ENCODE measurements at places on chromosomes 2 and 18.
A peak's percentile ranks its signal among the peaks of the same experiment; 100 is the strongest.

DNA sequence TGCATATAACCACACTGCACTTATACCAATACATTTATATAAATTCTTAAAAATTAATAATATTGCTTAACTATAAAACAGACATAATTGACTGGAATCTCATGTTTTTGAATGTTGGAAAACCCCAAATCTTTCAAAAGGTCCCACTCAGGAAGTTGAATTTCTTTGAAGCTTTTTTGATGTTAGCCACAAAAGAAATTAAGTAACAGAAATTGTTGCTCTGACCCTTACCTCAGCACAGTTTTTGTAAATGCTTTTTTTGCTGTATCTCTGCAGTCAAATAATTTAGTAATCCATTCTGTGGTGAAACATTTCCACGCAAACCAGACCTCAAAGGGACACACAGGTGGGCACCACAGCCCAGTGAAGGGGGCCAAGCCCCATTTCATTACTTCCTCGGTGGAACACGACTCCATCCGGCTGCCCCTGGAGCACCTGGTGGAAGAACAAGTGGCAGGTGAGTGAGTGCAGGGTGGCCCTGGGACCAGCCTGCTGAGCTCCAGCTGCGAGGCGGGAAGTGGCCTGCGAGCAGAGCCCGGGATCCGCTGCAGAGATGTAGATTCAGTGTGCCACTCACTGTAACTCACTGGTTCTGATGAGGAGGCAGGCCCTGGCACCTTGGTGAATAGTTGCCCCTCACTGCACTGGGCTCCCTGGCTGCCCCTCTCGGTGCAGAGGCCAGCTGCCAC is 8.4 kb downstream of the SCLY start:
- no peak for DNase-seq

DNA sequence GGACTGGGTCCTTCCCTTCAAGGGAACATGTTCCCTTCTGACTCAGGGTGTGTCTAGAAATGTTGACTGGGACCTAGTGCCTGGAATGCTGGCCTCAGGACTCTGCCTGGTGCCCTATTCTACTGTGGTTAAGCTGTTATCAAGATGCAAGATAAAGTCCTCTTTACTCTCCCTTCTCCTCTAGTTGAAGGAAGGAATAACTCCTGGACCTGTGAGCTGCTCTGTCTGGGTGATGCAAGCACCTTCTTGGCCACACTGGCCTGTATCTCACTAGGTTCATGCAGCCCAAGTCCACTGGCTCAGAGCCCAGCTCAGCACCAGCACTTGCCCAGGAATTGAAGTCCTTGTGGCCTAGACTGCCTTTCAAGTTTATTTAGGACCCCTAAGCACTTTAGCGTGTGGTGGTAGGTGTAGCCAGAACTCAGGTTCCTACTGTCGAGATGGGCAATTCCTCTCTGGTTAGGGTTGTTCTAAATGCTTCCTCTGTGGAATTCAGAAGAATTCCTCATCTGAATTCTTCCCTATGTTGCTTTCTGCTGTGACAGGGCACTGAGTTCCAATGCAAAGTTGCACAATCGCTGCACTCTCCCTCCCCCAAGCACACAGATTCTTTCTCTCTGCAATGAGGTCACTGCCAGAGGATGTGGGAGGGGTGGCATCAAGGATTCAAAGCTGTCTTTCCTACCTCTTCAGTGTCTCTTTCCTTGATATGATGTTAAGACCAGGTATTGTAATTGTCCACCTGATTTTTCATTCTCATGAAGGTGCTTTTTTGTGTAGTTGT is 54.7 kb downstream of the VWC2L start:
- no peak for DNase-seq

DNA sequence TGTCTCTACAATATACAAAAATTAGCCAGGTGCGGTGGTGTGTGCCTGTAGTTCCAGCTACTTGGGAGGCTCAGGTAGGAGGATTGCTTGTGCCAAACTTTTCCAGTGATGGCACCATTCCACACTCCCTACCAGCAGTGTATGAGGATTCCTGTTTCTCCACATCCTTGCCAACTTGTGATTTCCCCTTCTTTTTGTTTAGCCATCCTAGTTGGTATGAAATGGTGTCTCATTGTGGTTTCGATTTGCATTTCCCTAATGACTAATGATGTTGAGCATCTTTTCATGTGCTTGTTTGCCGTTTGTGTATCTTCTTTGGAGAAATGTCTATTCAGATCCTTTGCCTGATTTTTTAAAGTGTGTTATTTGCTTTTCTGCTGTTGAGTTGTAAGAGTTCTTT is 41.0 kb downstream of the EPB41L5 start:
- no peak for DNase-seq

- no peak for DNase-seq
Observed at GRCh38 chr2:118568700-118569099, 278.7 kb downstream of the EN1 start.

DNA sequence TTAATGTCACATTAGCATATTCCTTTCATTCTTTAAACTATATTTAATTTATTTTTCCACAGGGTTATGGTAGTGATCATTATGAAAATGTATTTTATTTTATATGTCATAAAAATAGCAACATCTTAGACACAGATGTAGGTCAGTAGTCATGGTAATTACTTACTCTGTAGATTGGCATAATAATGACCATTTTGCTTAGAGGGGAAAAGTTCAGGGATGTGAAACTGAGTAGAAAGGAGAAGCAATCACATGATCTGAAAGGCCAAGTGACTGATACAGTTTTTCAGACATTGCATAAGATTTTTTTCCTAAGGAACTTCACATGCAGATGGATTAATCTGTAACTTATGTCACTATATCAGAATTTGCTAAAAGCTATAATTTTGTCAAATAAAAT is 286.9 kb downstream of the CTNNA2 start:
- DNase-seq = no peak

GRCh38 chr18:63261029-63261428 is 58.5 kb downstream of the BCL2 start:
- DNase-seq = no peak

- no peak for DNase-seq
Observed at GRCh38 chr18:9715978-9716774, 8.1 kb downstream of the RAB31 start.

GRCh38 chr2:67841711-67842110 is 221.1 kb downstream of the C1D start:
- DNase-seq = no peak

- DNase-seq = no peak
Observed at GRCh38 chr2:96024336-96025193, 10.2 kb downstream of the GPAT2 start.

- no peak for DNase-seq
Observed at GRCh38 chr2:201798252-201798913, 8.0 kb upstream of the CDK15 start.

DNA sequence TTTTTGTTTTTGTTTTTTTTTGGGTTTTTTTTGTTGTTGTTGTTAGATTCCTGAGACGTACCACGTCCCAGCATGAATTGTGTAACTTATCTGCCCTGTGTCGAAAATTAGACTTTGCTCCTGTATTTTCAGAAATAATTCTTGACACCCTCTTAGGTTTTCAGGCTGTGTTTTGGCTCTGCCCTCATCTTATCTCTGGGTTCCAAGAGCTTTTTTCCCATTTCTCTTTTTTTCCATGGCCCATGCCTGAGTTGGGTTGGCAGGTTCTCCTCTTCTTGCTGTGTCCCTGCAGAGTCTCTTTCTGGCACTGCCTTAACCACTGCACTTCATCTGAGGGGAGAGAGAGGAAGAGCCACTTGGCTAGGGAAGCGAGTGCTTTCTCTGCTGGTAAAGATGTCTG is 42.4 kb downstream of the CTIF start:
- no peak for DNase-seq

- DNase-seq = no peak
Observed at GRCh38 chr2:172931256-172931894, 144.3 kb upstream of the MAP3K20 start.

- no peak for DNase-seq
Observed at GRCh38 chr18:43031169-43031568, 84.3 kb downstream of the RIT2 start.

- no peak for DNase-seq
Observed at GRCh38 chr18:50696436-50696835, 123.4 kb downstream of the MRO start.

- no peak for DNase-seq
Observed at GRCh38 chr18:4751523-4751922, 296.4 kb upstream of the DLGAP1 start.

GRCh38 chr18:23498877-23499276 is 4.4 kb upstream of the RMC1 start:
- DNase-seq = peak; percentile 42

- no peak for DNase-seq
Observed at GRCh38 chr18:34627137-34627920, 82.8 kb upstream of the DTNA start.

DNA sequence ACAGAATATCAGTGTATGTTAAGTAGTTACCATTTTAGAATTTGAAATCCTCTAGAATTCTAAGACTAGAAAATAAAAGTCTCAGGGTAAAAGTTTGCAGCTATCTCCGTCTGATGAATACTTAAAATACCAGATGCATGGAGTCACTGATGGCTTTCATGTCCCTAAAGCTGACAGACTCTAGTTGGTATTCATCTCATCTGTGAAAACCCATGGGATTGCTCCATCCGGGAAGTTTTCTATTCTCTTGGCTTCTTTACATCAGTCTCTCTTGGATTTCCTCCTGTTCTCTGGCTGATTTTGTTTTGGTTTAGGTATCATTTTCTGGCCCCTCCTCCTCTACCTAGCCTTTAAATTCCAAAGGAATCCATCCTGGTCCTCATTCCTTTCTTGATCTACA is 465.6 kb upstream of the POU3F3 start:
- no peak for DNase-seq

DNA sequence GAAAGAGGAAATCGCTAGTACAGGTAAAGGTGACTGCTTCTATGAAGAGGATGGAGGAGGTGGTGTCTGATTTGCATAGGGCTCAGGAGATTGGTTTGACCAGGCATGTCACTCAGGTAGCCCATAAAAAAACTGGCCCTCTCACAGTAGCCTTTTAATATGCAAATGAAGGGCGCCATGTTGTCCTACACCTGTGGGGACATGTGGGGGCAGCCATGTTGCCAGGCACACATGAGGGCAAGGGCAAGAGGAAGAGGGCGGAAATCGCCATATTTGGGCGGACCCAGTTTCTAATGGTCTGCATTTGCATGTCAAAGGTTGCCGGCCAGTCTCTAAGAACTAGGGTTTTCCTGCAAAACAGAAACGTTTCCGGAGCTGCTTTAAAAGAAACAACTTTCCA is 1330.6 kb downstream of the DSC3 start:
- no peak for DNase-seq

GRCh38 chr2:238603596-238603995 is 176.9 kb downstream of the ASB1 start:
- DNase-seq = no peak

DNA sequence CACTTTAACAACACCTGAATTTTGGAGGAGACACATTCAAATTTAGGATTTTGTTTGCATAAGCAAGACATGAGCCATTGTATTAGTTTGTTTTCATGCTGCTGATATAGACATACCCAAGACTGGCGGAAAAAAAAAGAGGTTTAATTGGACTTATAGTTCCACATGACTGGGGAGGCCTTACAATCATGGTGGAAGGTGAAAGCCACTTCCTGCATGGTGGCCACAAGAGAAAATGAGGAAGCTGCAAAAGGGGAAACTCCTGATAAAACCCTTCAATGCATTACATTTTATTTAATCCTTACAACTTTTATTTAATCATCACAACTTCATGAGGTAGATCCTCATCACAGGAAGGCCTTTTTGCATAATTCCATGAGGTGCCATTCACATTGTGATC is 242.0 kb upstream of the STON1 start:
- no peak for DNase-seq

- no peak for DNase-seq
Observed at GRCh38 chr18:73707035-73707434, 440.6 kb downstream of the FBXO15 start.

- DNase-seq = no peak
Observed at GRCh38 chr2:213066443-213066743, 85.0 kb downstream of the IKZF2 start.

DNA sequence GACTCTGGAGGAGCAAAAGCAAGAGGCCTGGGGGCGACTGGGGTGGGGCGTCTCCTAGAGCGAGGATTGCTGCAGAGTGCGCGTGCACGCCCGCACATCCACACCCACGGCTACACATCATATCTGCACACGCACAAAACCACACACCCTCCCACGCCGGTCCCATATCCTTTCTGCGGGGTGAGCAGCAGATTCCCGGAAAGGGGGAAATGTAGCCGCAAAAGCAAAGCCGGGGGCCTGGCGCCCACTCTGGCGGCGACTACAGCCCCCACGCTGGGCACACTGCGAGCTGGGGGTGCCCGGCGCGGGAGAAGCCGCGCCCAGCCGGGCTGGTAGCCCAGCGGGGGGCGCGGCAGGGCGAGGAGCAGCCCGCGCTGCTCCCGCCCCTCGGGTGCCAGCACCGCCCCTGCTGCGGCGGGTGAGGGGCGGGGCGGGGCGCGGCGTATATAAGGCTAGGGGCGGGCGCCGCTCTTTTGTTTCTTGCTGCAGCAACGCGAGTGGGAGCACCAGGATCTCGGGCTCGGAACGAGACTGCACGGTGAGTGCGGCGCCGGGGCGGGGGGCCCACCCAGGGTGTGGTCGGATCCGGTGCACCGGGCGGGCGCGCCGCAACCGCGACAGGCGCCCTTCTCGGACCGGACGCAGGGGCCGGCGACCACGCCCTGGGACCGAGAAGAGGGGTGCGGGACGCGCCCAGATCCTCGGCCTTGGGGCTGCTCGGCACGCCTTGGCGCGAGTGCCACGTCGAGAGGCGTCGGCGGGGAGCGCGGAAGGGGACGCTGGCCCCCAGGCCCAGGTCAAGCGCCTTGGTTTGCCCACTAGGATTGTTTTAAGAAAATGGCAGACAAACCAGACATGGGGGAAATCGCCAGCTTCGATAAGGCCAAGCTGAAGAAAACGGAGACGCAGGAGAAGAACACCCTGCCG is at the start of gene TMSB10:
Gene TMSB10 (plus strand): TSS at position 476 of the 927 bp plus-strand sequence.
- DNase-seq = peak; percentile 87

DNA sequence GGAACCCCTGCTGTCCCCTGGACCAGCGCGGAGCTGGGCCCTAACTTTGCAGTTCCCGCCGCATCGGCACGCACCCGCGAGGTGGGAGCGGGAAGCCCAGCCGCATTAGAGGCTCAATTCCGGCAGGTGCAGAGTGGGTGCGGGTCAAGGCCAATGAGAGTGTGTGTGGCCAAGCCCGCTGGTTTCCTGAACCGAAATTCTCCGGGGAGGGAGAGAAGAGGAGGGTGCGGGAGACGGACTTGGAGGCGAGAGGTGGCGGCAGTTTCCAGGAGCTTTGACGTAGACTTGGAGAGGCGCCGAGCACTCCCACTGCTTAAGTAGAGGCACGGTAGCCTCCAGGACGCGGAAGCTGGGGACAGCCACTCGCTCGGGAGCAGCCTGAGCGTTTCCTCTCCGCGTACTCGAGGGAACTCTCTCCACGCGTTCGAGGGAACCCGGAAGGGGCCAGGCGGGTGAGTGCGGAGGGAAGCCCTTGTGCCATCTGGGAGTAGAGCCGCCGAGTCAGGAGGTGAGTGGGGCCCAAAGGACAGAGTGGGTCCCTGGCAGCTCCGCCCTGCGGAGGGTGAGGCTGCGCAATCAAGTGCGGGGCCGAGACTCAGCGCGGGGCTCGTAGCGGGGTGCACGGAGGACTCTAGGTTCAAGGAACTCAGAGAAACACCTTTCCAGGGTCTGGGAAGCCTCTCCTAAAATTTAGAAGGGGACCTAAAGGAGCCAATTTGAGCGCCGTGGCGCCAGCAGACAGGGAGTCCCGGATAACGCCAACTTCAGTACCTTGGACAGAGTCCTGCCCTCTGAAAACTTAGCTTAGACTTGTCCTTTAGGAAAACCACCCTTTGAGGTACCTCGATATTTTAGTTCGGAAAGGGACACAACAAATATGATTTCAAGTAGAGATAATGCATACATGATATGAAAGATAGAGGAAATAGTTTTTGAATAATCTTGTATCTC is at the start of gene FAM237A:
Gene FAM237A (plus strand): TSS at position 413 of the 951 bp plus-strand sequence. CDS start 1,750 bp downstream, outside the sequence.
- DNase-seq = no peak

Measured in stimulated activated CD4-positive, alpha-beta T cell treated with anti-CD3 and anti-CD28 coated beads, Interleukin-15, amount 100 ng/mL, for 1 hour (primary cell).